AG04449 (cell line): ENCODE measurements at places on chromosomes 6 and 20.

GRCh38 chr6:154500769-154501577 is 9.5 kb downstream of the CNKSR3 start:
- no peak for DNase-seq

- DNase-seq, result no peak
Observed at GRCh38 chr6:116945809-116946208, 68.8 kb downstream of the RFX6 start.

DNA sequence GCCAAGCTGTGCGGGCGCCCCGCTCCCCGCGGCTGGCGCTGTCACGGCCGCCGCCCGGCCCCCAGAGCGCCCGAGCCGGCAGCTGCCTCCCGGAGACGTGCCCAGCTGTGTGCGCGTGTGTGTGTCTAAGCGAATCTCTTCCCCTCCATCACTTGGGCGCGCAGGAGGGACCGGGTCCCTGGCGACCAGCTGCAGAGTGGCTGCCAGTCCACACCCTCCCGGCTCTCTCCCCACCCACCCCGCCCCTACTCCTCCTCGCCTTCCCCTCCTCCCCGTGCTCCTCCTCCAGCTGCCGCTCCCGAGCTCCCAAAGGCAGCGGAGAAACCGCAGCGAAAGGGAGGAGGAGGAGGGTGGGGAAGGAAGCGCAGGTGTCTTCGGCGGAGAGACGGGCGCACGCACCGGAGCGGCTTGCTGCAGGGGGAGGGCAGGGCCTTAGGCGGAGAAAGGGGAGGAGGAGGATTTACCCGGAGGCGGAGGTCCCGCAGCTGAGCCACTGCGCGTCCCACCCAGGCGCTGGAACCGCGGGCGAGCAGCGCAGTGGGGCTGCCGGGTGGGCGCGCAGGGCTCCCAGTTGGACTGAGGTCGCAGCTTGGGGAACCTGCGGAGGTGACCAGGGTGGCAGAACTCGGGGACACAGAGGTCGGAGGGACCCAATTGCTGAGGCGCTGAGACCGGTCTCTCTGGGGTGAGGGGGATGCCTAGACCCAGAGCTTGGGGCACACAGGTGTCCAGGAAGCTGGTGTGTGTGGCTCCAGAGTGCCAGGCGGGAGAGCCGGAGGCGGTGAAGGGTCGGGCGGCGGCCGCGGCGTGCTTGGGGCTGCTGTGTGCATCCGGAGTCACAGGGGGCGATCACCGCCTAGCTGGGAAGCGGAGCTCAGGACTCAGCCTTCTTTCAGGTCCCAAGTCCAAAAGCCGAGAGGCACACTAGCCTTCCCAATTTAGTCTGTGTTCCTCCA is at the start of gene HS3ST5:
TSS of gene HS3ST5 (minus strand) at position 198 of the 956 bp plus-strand sequence. CDS start 280,178 bp downstream, outside the sequence.
- DNase-seq, result no peak

- no peak for DNase-seq
Observed at GRCh38 chr6:99393366-99393697, 663 bp downstream of the COQ3 start.

- DNase-seq, result no peak
Observed at GRCh38 chr6:149855741-149856140, 8.4 kb downstream of the LRP11 start.

DNA sequence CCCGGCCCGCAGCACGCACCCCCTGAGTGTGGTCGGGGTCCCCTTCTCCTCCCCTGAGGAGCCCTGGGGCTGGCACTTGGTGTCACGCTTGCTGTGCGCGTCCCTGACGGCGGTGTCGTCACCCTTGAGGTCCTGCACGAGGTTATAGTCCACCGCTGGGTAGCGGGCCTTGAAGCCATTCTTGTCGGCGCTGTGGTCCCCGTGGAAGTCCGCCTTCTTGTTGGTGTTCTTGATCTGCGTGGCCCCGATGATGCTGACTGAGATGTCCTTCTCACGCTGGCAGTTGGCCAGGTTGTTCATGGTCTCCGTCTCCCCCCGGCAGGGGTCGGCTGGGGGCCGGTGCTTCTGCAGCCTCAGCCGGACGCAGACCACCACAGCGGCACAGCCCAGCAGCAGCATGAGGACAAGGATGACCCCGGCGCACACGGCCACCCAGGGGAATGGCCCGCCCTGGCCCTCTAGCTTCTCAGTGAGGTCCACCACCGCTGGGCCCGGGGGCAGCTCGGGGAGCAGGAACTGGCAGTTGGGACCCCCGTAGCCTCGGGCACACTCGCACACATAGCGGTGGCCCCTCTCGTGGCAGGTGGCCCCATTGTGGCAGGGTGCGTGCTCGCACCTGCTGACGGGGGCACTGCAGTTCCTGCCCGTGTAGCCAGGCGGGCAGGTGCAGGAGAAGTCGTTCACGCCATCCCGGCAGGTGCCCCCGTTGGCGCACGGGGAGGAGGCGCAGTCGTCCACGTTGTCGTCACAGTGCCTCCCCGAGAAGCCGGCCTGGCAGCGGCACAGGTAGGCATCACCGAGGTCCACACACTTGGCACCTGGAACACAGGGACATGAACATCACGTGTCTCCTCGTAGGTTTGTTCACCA is 7.4 kb downstream of the DLL1 start:
- no peak for DNase-seq

DNA sequence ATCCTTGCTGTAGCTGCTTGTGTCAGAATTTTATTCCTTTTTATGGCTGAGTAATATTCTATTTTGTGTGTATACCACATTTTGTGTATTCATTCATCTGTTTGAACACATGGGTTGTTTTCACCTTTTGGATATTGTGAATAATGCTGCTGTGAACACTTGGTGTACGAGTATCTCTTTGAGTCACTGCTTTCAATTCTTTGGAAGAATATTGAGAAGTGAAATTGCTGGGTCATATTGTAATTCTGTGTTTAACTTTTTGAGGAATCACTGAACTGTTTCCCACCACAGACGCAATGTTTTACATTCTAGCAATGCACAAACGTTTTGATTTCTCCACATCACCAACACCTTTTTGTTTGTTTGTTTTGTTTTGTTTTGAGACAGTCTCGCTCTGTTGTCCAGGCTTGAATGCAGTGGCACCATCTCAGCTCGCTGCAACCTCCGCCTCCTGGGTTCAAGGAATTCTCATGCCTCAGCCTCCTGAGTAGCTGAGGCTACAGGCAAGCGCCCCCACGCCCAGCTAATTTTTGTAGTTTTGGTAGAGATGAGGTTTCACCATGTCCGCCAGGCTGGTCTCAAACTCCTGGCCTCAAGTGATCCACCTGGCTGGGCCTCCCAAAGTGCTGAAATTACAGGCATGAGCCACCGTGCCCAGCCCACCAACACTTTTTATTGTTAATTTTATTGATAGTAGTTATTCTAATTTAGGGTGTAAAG is 21.7 kb downstream of the CPXM1 start:
- no peak for DNase-seq

DNA sequence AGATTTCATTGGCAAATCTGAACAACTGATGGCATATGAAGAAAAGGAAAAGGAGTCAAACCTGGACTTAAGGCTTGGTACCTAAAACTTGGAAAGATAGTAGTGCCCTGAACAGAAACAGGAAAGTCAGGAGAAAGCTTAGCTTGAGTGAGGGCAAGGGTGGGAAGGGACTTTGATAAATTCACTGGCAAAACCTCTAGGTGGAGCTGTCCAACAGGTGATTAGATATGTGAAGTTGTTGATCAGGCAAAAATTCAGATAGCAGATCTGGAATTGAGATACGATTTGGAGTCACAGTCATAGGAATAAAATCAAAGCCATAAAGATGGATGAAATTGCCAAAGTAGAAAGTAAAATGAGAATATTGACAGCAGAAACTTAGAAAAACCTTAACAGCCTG is 16.1 kb upstream of the ZNF292 start:
- DNase-seq, result no peak

DNA sequence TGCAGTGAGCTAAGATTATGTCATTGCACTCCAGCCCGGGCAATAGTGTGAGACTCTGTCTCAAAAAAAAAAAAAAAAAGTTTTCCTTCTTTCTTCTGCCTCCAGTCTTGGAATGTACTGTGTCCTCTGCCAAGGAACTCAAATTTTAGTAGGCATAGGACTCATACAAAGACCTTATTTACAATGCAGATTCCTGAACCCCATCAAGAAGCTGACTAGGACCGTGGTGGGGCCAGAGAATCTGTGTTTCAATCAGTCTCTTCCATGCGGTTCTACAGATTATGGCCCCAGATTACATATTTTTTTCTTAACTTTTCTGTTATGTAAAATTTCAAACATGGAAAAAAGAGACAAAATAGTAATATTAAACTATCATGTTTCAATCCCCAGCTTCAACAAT is 29.8 kb upstream of the PIM1 start:
- DNase-seq, result no peak

DNA sequence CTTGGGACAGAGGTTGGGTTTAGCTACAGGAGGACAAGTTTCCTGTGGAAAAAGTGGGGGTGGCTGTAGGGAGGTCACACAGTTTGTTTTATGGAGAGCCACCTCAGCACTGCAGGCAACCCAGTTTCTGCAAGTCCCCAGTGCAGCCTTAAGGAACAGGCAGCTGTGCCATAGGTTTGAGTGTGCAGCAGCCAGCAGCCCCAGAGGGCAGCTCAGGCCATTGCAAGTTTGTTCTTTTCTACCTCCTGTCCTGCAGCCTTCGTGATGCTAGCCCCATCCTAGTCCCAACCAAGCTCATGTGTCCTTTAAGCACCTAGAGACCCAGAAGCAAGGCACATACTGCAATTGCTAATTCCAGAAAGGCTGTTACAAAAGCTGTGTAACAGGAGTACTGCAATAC is 58.8 kb downstream of the ZBTB9 start:
- DNase-seq, result no peak

DNA sequence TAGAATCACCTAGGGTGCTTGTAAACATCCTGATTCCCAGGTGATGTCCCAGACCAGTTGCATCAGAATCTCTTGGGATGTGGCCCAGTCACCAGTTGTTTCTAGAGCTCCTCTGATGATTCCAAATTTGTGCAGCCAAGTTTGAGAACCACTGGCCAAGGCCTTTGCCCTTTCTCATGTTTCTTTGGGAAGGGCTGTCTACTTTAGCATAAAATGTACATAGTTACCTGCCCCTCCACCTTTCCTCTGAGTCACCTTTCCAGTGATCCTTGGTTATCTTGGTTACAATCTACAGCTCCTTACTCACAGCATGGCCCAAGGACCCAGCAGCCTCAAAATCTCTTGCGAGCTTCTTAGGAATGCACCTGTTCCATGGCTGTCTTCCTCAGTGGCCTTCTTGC is 266.4 kb upstream of the PRND start:
- no peak for DNase-seq

DNA sequence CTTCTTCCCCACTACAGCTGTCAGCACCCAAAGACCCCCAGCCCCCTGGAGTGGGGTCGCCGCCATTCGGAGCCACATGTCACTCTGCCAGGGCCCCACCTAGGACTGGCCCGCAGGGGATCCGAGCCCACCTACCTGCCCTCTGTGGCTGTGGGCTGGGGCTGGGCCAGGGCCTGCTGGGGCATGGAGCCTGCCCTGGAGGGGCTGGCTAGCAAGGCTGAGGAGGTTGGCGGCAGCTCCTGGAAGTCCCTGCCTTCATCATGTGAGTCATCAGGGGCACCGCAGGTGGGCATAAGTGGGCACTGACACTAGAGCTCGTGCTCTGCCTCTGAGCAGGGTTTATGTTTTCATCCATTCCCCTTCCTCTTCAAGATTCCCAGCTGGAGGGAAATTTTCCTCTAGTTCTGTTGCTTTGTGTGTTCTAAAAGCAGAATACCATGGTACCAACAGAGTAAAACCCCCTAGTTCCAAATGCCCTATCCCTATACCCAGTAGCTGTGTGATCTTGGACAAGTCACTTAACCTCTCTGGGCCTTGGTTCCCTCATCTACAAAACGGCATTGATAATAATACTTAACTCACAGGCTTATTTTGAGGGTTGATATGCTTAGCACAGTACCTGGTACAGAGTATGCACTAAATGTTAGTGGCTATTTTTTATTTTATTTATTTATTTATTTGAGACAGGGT is 8.7 kb upstream of the FANCE start:
- DNase-seq, result no peak

GRCh38 chr6:63149730-63150129 is 61.5 kb upstream of the FKBP1C start:
- DNase-seq, result no peak

- no peak for DNase-seq
Observed at GRCh38 chr20:57806975-57807374, 97.2 kb upstream of the PMEPA1 start.

DNA sequence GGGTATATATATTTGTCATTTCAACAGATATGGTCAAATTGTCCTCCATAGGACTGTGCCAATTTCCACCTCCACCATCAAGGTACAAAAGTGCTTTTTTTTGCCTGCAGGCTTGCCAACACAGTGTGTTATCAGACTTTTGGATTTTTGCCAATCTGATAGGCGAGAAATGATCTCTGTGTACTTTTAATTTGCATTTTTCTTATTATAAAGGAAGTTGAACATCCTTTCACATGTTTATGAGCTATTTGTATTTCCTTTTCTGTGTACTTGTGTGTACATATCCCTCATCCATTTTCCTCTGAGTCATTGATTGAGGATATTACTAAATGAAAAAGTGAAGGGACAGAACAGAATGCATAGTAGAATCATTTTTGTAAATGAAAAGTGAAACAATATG is 39.0 kb upstream of the PTPN1 start:
- no peak for DNase-seq

- DNase-seq, result no peak
Observed at GRCh38 chr20:61569825-61570224, 317.8 kb downstream of the CDH4 start.

- DNase-seq, result no peak
Observed at GRCh38 chr20:48538856-48539255, 288.9 kb downstream of the PREX1 start.

DNA sequence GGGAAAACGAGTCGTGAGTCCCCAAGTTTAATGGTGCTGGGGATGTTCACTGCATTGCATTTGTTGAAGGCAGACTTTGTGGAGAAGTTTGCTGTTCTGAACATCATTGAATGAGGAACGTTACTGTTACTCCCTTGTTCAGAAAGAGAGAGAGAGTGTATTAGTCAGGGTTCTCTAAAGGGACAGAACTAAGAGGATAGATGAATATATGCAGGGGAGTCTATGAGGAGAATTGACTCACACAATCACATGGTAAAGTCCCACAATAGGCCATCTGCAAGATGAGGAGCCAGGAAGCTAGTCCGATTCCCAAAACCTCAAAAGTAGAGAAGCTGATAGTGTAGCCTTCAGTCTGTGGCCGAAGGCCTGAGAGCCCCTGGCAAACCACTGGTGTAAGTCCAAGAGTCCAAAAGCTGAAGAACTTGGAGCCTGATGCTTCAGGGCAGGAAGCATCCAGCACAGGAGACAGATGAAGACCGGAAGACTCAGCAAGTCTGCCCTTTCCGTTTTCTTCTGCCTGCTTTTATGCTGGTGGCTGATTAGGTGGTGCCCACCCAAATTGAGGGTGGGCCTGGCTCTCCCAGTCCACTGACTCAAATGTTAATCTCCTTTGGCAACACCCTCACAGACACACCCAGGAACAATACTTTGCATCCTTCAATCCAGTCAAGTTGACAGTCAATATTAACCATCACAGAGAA is 223.5 kb upstream of the PCSK2 start:
- DNase-seq, result no peak

GRCh38 chr20:22583773-22584521 is 425 bp downstream of the FOXA2 start:
- no peak for DNase-seq

GRCh38 chr6:167898673-167899311 is 72.1 kb downstream of the AFDN start:
- DNase-seq, result peak; percentile 9
